Right hindlimb (tissue), 1 donor: ENCODE measurements at places on chromosomes 1 and 21.

DNA sequence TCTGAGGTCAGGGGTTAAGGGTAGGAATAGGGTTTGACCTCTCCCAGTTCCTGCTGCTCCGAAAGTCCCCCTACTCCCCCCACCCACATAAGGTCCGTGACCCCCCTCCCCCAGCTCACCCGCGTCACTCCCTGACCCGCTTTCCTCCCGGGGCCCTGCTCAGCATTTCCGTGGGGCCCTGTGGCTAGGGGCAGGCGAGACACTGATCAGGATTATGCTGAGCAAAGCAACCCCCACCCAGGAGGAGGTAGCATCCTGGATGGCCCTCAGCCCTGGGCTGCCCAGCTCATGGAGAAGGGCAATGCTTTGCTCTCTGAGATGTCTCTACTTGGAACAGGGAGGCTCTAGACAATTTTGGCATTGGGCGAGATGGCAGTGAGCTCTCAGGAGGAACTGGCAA lies 3.7 kb downstream of the RORC start:
- DNase-seq = no peak

DNA sequence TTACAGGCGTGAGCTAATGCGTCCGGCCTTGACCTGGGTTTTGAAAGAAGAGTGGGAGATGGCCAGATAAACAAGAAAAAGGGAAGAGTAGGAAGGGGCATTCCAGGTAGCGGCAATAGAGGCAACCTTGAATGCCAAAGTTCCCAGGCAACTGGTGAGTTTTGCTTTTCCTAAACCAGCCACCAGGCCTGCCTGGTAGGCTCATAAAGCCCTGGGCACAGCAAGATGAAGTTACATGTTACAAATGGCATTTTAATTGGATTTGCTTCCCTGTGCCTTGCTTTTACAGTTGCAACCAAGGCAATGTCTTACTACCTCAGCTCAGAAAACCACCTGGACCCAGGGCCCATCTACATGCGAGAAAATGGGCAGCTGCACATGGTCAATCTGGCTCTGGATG lies 5.5 kb downstream of the LRRC42 start:
- DNase-seq = no peak

- DNase-seq = no peak
Measured at GRCh38 chr1:89903550-89903949, 82.7 kb downstream of the LRRC8D start.

- no peak for DNase-seq
Measured at GRCh38 chr1:201169971-201170532, 15.8 kb upstream of the TMEM9 start.

GRCh38 chr1:24167008-24167407 lies 20.1 kb downstream of the IFNLR1 start:
- DNase-seq = no peak

DNA sequence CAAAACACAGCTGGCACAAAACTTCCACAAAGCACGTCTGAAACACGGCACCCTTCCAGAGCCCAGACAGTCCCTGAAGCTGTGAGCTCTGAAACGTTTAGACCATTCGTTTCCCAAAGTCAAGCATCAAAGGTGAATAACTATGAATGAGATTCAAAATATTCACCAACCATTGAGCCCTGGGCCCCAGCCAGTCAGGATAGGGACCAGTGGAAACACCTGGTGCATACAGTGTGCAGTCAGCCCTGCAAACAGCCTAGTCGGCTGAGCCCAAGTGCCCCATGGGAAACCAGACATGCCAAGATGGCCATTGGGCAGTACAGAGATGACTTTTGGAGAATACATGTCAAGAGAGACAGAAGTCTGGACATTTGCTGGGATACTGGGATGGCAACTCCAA lies 90.4 kb upstream of the EDN2 start:
- no peak for DNase-seq

DNA sequence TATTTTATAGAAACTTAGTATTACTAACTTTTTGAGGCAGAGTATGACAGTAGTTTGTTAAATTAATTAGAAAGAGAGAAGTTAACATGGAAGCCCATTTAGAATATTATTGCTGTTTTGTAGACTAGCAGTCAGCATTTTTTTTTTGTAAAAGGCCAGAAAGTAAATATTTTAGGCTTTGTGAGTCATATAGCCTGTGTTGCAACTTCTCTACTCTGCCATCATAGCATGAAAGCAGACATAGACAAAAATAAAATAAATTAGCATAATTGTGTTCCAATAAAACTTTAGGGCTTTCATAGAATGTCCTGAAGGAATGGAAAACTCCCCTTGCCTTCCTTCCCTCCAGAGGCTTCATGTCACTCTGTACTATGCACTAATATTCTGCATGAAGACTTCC lies 12.3 kb upstream of the RGS4 start:
- no peak for DNase-seq

DNA sequence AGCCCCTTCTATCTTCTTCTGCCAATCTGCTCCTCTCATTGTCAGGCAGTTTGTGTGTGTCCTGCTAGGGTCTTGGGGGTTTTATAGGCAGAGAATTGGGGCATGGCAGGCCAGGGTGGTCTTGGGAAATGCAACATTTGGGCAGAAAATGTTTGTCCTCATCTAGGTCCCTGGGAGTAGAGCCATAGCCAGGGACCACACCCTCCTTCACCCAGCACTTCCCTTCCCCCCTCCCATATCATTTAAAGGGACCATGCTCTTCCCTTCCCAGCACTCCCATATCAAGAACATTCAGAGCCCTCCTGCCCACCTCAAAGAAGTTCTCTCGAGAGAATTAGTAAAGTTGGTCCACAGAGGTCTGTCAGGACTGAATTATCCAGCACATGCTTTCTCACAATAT lies 41.7 kb downstream of the ZNF697 start:
- no peak for DNase-seq

GRCh38 chr1:113931451-113931851 lies 2.3 kb downstream of the HIPK1 start:
- no peak for DNase-seq

DNA sequence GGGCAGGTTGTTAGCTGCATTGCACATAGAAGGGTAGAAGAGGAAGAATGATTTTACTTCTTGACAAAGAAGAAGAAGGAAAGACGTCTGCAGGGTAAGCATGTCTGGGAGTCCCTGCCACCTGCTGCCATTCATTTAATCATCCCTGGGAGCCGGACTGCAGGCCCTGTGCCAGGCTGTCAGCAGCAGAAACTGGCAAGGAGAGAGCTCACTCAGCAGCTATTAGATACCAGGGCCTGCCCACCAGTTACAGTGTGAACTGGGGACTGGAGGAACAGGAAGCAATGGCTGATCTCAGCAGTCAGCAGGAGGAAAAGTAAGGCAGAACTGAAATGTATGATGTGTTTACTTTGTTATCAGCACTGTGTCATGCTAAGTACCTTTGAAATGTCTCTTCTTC lies 75.7 kb upstream of the C1orf87 start:
- peak; percentile 67 for DNase-seq

- DNase-seq = no peak
Measured at GRCh38 chr1:110548381-110548780, 29.4 kb upstream of the KCNA10 start.

DNA sequence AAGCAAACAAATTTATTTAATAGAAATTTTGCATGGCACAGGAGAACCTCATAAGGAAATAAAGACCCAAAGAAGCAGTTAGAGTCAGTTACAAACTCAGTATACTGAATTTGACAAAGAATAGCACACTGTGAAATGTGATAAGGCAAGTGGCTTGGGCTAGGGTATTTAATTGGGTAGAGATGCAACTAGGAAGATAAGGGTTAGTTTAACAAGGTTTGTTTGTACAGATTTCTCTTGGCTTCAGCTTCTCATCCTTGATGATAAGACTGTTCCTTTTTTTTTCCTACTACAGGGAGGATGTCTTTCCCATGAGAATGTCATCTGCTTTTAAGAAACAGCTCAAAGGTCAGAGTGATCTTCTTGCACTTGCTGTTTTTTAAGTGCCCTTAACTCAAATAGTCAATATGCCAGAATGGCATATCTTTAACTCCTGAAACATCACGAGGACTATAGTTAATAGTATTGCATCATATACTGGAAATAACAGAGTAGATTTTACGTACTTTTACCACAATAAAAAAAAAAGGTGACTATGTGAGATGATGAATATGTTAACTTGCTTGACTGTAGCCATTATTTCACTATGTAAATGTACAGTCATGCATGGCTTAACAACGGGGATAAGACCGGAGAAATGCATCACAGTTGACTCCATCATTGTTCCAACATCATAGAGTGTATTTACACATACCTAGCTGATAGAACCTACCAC lies 9.2 kb upstream of the TRAF3IP3 start:
- DNase-seq = no peak

DNA sequence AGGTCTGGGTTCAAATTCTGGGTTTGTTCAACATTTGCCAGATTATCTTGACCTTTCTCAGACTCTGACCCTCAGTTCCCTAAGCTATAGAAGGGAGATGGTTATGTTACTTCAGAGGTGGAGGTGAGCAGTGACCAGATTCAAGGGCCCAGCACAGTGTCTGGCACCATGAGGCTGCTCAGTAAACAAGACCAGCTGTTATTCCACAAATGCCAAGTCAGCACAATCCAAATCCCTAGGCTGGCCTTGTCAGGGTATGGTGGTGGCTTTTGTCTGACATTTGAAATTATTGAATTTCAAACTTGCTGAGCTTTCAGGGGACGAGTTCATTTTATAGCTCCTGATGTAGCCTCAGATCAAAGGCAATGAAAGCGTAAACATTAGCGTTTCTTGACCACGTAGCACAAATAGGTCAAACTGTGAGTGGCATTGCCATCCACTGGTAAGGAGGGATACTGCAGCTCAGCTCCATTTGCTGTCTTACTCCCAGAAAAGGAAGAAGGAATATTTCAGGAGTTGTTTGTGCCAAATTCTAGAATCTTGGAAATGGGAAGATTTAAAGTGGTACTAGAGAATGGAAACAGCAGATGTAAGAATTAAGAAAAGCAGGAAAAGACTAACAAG lies 94.3 kb upstream of the EDN2 start:
- DNase-seq = no peak

GRCh38 chr1:36083635-36084496 lies at the start of gene TEKT2:
TEKT2 (plus strand) TSS chr1:36084094; CDS start chr1:36084922, 828 bp downstream.
- DNase-seq = peak; percentile 86

GRCh38 chr1:56553046-56553445 lies 26.3 kb downstream of the PLPP3 start:
- DNase-seq = no peak

GRCh38 chr1:212225871-212226302 lies 59.3 kb upstream of the PPP2R5A start:
- no peak for DNase-seq

DNA sequence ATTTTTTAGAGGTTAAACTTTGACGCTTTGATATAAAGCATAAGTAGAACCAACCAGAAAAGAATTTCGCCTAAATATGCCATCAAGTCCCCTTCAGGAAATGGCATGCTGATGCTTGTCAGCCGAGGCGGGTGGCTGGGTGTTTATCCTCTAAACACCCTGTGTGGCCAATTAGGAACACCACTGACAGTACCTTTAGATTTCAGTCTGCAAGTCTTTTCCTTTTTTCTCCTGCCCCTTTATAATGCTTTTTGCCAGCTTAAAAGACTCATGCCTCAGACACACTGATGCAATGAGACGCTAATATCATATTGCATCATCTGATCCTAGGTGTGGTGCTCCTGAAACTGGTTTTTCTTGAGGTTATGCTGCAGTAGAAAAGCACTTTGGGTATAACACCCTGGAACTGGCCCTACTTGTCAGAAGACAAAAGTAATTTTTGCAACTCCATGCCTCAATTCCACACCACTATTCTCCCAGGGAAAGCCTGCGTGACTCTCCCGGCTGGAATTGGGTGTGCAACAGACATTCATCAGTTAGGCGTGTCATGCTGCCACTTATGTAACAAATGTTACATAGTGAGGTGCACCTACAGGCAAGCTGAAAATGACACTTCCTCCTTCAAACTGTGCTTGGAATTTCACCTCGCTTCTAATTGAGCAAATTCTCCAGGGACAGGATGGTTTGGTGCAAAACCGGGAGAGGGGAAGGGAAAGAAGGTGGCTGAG lies 2.0 kb upstream of the RCC2 start:
- DNase-seq = no peak

DNA sequence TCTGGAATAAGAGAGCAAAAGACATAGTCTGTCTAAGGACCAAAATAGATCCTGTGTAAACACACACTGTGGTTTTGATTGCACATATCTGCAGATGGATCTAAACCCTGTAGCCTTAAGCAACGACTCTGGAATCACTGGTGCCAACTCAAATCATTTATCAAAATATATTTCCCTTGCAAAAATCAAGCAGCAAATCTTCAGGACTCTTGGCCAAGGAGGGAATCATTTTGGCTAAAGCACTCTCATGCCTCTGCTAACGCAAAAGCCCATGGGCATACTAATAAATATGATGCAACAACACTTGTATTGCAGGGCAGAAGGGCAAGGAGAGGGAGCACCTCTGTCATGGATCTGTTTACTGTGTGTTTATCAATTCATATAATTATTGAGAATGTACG lies 155.4 kb upstream of the DUSP10 start:
- no peak for DNase-seq

GRCh38 chr1:7388141-7388487 lies 383.0 kb upstream of the VAMP3 start:
- DNase-seq = peak; percentile 27

GRCh38 chr1:91891969-91892368 lies 6.0 kb upstream of the TGFBR3 start:
- DNase-seq = no peak

- no peak for DNase-seq
Measured at GRCh38 chr1:178581351-178582303, 68.7 kb downstream of the TEX35 start.

DNA sequence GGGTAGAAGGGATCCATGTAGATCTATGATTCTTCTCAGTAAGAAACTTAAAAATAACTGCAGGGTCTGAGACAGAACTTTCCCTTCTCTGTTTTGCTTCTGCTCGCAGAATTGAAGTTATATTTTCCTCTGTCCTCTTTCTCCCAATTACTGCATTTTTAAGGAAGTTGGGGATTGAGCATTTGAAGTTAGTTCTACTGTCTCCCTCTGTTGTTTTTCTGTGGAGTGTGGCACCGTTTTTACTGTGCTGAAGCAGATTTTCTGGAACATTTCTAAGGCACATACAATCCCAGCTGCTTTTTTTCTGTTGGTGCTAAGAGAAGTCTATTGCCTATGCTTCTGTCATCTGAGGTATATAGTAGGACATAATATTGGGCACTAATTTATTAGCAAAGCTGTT lies 43.3 kb downstream of the RASAL2 start:
- DNase-seq = no peak

DNA sequence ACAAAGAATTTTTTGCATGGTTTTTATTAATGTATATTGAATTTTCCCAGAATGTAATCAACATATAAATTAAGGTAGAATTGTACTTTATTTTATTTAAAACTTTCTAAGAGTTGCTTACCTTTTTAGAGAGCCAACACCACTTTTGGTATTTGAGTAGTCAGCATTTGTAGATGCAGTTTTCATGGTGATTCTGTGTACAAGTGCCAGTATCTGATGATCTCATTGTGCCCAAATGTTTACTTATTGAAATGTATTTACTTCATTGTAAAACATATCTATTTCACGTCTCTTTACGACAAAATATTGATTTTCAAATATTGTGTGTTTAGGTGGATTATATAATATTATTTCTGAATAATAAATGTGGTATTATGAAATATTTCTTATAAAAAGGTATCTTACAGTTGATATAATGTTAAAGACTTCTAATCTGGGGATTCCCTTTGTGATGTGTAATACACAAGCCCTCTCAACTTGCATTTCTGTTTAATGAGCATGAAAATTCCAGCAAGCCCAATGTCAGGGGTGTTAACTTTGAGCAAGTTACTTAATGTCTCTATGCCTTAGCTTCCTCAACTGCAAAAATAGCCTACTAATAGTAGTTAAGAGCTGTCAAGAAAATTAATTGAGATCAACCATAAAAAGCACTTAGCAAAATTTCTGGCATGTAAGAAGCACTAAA lies 141.8 kb upstream of the ZNF648 start:
- no peak for DNase-seq
